Myocyte (in vitro differentiated cells): ENCODE measurements at places on chromosomes 5 and 9. TPM values are rescaled to one million over a fixed set of nuclear protein-coding genes. Genes with fewer than 3 reads are reported as not detected.

- DNase-seq = no peak
These were observed 41.4 kb downstream of the PSMB7 start for GRCh38 chr9:124373851-124374250.

- no peak for DNase-seq
These were observed 29.8 kb downstream of the TCF7 start for GRCh38 chr5:134143944-134144941.

- DNase-seq = no peak
These were observed 370.9 kb upstream of the PRR16 start for GRCh38 chr5:120093178-120093577.

DNA sequence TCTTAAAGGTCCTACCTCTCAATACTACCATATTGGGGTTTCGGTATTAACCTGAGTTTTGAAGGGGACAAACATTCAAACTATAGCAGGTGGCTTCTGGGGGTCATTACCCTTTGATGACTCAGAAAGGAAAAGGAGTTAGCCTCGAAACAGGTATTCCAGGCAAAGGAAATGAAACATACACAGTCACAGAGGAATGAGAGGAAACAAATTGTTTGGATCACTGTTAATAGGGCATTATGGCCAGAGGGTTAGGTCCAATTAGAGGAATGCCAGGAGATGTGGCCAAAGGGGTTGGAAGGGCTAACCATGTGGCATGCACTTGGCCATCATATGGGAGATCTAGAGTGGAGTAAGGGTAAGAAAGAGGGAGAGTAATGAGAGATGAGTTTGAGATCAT is 23.9 kb upstream of the NIM1K start:
- DNase-seq = no peak

GRCh38 chr5:9054821-9055589 is 490.9 kb downstream of the SEMA5A start:
- DNase-seq = no peak

DNA sequence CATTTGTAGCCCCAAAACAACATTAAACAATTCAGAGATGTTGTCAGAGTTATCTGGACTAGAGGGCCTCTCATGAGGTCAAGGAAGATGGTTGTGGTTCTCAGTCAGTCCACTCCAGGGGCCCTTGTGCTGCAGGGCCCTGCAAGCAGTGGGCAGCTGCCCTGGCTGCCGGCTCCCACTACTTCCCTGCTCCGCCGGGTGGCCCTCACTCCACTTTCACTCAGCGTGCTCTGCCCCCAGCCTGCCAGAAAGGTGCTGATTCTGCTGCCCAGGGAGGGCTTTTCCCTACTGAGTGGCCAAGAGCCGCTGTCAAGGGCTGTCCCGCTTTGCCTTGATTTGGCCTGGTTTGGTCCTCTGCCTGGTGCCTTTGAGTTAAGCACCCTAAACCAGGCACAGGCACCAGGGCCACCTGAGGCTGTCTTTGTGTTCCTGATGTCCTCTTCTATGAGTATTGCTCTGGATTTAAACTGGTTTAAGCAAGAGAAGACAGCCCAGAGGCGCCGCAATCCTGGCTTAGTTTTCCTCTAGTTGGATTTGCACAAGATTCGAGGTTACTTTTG is 117.2 kb downstream of the GADD45G start:
- no peak for DNase-seq

GRCh38 chr5:131265311-131265803 is 1.5 kb downstream of the CDC42SE2 start:
- DNase-seq = peak; percentile 16

DNA sequence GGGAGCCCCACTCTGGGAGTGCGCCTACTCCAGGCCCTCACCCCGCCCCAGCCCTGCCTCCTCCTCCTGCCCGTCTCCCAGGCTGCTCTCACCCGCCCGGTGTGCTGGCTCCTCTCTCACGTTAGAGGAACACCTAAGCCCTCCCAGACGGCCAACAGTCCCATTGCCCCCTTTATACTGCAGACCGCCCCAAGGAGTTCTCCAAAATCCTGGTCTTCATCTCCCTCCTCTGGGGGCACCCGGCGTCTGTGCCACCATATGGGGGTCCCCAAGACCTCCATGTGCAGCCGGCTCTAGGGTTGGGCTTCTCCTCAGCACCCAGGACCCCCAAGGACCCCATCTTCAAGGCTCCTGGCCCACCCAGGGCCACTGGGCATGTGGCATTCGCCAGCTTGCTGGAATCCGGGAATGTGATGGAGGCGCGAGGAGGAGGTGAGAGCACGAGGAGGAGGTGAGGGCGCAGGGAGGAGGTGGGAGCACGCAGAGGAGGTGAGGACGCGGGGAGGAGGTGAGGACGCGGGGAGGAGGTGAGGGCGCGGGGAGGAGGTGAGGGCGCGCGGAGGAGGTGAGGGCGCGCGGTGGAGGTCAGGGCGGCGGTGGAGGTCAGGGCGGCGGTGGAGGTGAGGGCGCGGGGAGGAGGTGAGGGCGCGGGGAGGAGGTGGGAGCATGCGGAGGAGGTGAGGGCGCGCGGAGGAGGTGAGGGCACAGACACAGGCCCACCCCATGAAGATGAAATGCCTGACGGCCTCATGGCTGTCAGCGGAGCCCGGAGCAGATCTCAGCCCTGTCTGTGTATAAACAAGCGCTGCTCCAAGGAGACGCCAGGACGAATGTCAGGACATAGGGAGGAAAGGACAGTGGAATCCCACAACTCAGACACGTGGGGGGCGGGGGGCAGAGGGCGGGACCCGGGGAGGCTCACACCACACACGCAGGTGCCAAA is 41.2 kb downstream of the EXD3 start:
- no peak for DNase-seq

DNA sequence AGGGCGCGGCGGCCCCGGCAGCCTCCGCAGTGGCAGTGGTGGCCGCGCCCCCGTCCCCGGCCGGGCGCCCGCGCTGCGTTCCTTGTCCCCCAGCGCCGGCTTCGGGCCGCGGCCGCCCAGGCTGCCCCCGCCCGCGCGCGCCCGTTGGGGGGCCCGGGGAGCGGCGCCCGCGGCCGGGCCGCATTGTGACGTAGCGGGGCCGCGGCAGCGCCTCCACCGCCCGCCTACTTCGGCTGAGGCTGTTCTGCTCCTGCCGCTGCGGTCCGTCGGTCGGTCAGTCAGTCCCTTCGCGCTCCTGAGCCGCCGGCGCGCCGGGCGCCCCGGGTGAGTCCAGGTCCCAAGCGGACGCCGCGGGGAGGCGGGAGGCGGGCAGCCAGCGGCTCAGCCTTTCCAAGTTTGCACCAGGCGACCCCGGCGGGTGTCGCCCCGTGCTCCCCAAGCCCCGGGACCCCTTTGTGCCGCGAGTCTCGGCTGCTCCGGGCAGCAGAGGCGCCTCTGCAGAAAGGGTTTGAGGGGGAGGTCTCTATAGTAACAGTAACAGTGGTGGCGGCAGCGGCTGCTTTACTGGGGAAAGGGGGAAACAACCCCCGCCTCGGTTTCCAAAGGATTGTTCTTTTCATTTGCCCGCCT is at the start of gene SNCAIP:
SNCAIP (plus strand) TSS at position 277 of the 630 bp plus-strand sequence. CDS start 78,898 bp downstream, outside the sequence.
- DNase-seq = peak; percentile 24

The PRDM9 gene
- total RNA-seq = not detected in 2 replicates

The ZNF658 gene
- 4.6 and 5.3 TPM in 2 replicates for total RNA-seq

The FAM153A gene
- total RNA-seq = 0.19 and 0.57 TPM in 2 replicates

The FAM163B gene
- total RNA-seq = not detected in 2 replicates
